Activated naive CD4-positive, alpha-beta T cell treated with anti-CD3 and anti-CD28 coated beads, Interleukin-2, amount 10 ng/mL, durations not matched to agents 5 hours and 36 hours (primary cell): ENCODE measurements at places on chromosomes 7 and 10. TPM values are rescaled to one million over a fixed set of nuclear protein-coding genes. Genes with fewer than 3 reads are reported as not detected.

Gene INHBA
- 0.12 TPM for total RNA-seq

Gene DGKI
- 0.05 TPM for total RNA-seq

Gene COPG2
- 9.1 TPM for total RNA-seq

Gene UCN3
- not detected for total RNA-seq

Gene SEM1
- total RNA-seq: 53.9 TPM

Gene MMP21
- not detected for total RNA-seq

Gene ABCC2
- total RNA-seq: 1.7 TPM
